Naive B cell (primary cell): ENCODE measurements at places on chromosomes 6 and 20. TPM values are rescaled to one million over a fixed set of nuclear protein-coding genes. Genes with fewer than 3 reads are reported as not detected.

TINAG gene
- polyA plus RNA-seq: not detected

YTHDF1 gene
- polyA plus RNA-seq: 37.3 TPM

PRR18 gene
- polyA plus RNA-seq: not detected

DNA sequence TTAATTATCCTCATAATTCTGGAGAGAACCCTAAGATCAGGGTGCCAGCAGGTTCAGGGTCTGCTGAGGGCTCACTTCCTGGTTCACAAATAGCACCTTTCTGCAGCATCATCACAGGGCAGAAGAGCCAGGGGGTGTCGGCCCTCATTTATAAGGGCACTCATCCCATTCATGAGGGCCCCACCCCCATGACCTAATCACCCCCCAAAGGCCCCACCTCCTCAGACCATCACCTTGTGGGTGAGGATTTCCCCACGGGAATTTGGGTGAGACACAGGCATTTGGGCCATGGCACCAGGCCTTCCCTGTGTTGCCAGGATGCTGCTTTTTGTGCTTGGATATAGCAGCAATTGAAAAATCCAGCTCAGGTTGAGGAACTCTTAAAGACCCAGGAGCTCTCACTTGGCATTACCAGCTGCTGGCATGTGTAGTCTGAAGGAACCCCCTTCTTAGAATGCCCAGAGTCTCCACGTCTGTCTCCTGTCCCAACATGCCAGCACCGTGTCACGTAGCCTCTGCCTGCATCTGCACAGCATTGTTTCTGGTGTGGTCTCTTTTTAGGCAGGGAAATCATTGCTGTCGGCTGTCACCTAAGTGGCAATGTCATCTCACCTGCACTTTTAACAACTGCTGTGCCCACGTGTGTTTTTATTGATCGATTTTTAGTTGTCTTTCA lies 71.5 kb downstream of the RPP40 start:
- no peak overlapping the region for H3K4me3 ChIP-seq
- DNase-seq: no peak
- peaks cover 8% of the 10 kb centered on the region for H3K36me3 ChIP-seq
- H3K4me1 ChIP-seq: peaks cover 46% of the 10 kb centered on the region

GRCh38 chr6:112701201-112701600 lies 354.1 kb downstream of the RFPL4B start:
- H3K36me3 ChIP-seq: no peaks in the 10 kb centered on the region
- H3K27ac ChIP-seq: no peak overlapping the region
- no peaks in the 10 kb centered on the region for H3K27me3 ChIP-seq
- no peaks in the 10 kb centered on the region for H3K4me1 ChIP-seq
- H3K4me3 ChIP-seq: no peak overlapping the region

DNA sequence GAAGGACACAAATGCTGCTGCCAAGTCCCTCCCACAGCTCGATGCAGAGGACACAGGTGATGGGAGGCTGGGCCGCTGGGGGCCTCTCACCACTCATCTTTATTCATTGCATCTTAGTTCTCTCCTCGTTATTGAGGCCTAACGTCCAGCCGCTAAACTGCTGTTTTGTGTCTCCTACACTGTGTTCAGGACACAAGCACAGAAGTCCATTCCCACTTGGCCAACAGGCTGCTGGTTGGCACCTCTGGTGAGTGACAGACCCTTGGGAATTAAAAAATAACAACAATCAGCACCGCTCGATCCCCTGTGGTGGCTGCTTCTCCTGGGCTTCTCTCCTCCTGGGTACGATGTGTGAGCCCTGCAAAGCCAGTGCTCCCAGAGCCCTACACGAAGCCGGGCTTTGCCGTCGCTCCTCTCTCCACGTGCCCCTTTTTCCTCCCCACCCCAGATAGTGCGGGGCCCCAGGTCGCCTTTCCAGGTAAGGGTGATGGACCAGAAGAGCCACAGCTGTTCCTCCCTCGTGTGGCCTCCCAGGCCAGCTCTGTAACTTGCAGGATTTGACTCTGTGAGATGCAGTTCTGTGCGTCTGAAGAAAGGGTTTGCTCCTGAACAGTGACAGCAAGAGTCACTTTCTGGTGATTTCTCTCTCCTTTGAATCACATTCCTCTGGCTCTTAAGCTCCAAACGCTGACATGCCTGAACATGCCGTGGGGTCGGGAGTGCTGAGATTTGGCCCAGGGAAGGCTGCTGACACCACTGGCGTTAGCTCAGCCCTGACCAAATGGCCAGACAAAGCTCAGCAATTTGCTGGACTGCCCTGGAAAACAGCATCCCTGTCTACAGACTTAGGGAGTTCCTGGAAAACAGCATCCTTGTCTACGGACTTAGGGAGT lies 59.3 kb downstream of the DLL1 start:
- H3K4me1 ChIP-seq: no peaks in the 10 kb centered on the region
- H3K36me3 ChIP-seq: no peaks in the 10 kb centered on the region
- no peak for DNase-seq
- H3K27me3 ChIP-seq: peaks cover 5% of the 10 kb centered on the region
- H3K4me3 ChIP-seq: no peak overlapping the region
- no peak overlapping the region for H3K27ac ChIP-seq

- peaks cover 8% of the 10 kb centered on the region for H3K27me3 ChIP-seq
- H3K4me3 ChIP-seq: no peak overlapping the region
- H3K27ac ChIP-seq: no peak overlapping the region
- no peak for DNase-seq
- H3K36me3 ChIP-seq: no peaks in the 10 kb centered on the region
Observed at GRCh38 chr20:19555726-19556125, 202.3 kb upstream of the RIN2 start.

DNA sequence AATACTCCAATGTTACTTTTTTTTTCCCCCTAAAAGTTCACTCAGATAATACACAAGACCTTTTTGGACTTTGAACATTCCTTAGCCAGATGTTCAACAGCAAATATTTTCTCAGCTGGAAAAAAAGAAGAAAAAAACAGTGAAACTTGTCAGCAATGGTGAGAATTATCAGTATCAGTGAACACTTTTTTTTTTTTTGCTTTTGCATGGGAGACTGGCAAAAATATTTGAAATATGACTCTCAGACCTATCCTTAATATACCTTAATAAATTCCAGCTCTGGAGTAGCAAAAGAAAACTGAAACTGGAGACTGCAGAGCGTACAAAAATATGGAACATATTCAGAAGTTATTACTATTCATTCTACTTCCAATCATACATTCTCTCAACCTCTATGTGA lies 92.3 kb downstream of the RFPL4B start:
- H3K27ac ChIP-seq: no peak overlapping the region
- no peaks in the 10 kb centered on the region for H3K36me3 ChIP-seq
- DNase-seq: no peak
- H3K27me3 ChIP-seq: no peaks in the 10 kb centered on the region
- H3K4me1 ChIP-seq: no peaks in the 10 kb centered on the region

GRCh38 chr6:7236306-7237209 lies 76.4 kb downstream of the SSR1 start:
- H3K27ac ChIP-seq: no peak overlapping the region
- H3K36me3 ChIP-seq: peaks cover 16% of the 10 kb centered on the region
- no peaks in the 10 kb centered on the region for H3K27me3 ChIP-seq
- H3K4me1 ChIP-seq: peaks cover 28% of the 10 kb centered on the region
- H3K4me3 ChIP-seq: no peak overlapping the region

DNA sequence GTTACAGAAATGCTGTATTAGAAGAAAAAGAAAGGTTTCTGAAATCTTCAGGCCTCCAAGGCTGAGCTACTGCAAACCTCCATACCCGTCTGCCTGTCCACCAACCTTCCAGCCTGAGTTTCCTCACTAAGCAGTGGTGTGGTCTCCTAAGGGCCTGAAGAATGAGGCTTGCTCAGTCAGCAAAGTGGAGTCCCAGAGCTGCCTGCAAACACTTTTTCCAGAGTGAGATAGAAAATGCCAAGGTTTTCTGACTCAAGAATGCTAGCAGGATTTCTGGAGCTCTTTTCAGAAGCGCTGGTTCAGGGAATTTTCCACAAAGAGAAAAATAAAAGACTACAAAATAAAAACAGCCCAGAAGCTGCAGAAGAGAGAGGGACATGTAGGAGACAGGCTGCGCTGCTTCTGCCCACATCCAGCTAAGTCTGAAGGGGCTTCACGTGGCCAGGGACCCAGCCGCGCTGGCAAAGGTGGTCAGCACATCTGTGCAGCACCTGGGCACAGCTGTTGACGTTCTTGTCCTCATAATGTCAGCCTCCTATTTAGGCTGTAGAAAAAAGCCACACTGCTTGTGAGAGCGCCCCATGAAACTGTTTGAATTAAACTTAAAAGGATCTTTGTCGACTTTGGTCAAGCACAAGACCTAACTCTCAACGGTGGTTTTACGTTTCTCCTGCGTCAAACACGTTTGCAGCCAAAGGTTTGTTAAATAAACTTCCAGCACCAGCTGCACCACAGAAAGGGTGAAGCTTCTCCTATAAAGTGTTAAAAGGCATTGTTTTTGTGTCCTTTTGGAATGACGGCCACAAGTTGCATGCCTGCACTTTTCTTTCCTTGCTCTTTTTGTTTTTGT lies 209.0 kb downstream of the THBS2 start:
- no peak overlapping the region for H3K4me3 ChIP-seq
- no peaks in the 10 kb centered on the region for H3K27me3 ChIP-seq
- no peaks in the 10 kb centered on the region for H3K4me1 ChIP-seq
- no peak for DNase-seq
- no peak overlapping the region for H3K27ac ChIP-seq

DNA sequence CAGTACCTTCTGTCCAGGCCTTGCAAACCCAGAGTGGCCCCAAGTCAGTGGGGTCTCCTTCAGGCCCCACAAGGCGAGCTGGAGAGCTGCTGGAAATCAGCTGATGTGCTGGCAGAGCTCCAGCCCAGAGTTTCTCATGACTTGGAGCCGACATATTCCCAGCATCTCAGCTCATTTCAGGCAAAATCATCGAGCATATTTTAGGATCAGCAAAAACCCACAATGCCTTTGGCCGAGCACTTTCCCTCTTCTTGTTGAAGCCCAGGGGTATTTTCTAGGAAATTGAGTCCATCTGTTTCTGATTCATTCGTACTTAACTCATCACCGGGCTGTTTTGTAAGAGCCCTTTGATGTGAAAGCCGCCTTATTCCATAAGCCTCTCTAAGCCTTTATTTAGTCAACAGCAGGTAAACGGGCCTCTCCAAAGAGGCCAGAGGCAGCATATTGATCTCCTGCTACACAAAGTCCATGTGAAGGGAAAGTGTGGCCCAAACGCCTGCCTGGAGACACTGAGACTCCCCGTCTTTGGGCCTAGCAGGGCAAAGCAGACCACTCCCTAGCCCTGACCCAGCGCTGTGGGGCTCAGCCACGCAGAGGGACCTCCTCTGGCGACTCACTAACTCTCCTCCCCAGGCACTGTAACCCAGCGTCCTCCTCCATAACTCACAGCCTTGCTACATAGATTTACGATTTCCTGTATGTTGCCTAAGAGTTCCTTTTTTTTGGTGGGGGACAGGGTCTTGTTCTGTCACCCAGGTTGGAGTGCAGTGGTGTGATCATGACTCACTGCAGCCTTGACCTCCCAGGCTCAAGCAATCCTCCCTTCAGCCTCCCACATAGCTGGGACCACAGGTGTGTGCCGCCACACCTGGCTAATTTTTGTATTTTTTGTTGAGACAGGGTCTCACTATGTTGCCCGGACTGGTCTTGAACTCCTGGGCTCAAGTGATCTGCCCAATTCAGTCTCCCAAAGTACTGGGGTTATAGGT lies 12.1 kb upstream of the C20orf203 start:
- no peaks in the 10 kb centered on the region for H3K36me3 ChIP-seq
- peaks cover 6% of the 10 kb centered on the region for H3K4me1 ChIP-seq
- no peak for DNase-seq
- H3K4me3 ChIP-seq: no peak overlapping the region

DNA sequence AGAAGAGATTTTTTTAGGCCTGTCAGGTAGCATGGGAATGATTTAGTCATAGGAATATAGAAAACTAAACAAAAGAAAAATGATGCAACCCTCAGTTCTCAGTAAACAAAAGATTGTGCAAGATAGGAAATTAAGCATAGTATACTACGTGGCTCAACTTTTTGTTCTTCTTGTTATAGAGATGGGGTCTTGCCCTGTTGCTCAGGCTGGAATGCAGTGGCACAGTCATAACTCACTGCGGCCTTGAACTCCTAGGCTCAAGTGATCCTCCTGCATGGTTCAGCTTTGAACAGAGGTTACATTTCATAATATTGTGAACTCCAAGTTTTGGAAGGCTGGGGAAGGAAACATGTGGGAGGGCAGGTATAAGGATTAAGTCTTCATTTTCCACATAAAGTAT lies 28.5 kb downstream of the SLX4IP start:
- no peaks in the 10 kb centered on the region for H3K27me3 ChIP-seq
- H3K4me1 ChIP-seq: peaks cover 14% of the 10 kb centered on the region
- no peak overlapping the region for H3K4me3 ChIP-seq
- H3K27ac ChIP-seq: no peak overlapping the region

DNA sequence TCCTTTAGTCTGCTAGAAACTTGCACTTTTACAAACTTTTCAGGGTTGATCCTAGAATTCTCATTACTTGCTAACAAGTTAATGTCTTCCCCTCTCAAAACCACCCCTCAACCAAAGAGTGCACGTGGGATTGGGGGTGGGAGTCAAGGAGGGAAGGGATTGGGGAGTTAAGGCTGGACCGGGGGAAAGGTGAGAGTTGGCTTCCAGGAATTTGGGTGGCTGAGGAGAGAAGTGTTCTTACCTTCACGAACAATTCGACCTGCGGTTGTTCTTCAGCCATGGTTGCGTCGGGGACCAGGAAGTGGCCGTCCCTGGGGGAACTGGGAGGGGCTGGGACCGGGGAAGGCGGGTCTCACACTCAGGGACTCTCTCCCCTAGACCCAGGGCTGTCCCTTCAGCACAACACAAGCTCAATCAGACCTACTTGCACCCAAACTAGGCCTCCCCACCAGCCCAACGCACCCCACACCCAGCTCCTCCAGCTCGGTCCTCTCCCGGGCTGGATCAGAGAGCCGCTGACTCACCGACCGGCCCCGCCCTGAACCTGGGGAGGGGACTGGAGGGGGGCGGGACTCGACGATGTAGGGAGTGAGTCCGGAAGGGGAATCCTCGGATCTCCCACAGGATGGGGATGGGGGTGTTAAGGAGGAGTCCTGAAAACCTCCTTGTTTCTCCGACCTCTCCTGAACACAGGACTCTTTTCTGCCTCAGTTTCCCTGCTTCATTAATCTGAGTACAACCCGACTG lies at the start of gene CLIC1:
TSS of gene CLIC1 (minus strand) at position 510 of the 747 bp plus-strand sequence. CDS start at position 280, 230 bp downstream.
- peaks cover 21% of the 10 kb centered on the region for H3K36me3 ChIP-seq
- DNase-seq: peak; percentile 74
- H3K4me3 ChIP-seq: peak within 1 kb of the TSS; percentile 94
- no peaks in the 10 kb centered on the region for H3K27me3 ChIP-seq
- H3K4me1 ChIP-seq: peaks cover 66% of the 10 kb centered on the region
- H3K27ac ChIP-seq: peak within 1 kb of the TSS; percentile 99

- peaks cover 16% of the 10 kb centered on the region for H3K36me3 ChIP-seq
- no peaks in the 10 kb centered on the region for H3K4me1 ChIP-seq
- H3K27ac ChIP-seq: no peak overlapping the region
Observed at GRCh38 chr6:35091346-35092083, 49.6 kb downstream of the TCP11 start.

- peak; percentile 29 for DNase-seq
- H3K27ac ChIP-seq: peak overlapping the region; percentile 88
- peak overlapping the region; percentile 52 for H3K4me3 ChIP-seq
- H3K36me3 ChIP-seq: no peaks in the 10 kb centered on the region
- no peaks in the 10 kb centered on the region for H3K27me3 ChIP-seq
Observed at GRCh38 chr6:157615420-157615769, 207.7 kb upstream of the SNX9 start.
